ENCODE measurements at places on chromosomes 1 and 21. TPM values are rescaled to one million over a fixed set of nuclear protein-coding genes. Genes with fewer than 3 reads are reported as not detected.

HRNR gene
- total RNA-seq, result not detected

SPOCD1 gene
- total RNA-seq, result 28.0 TPM

OLIG2 gene
- 2.5 TPM for total RNA-seq

FAM43B gene
- 0.27 TPM for total RNA-seq

PTPN22 gene
- 1.3 TPM for total RNA-seq

XCL2 gene
- total RNA-seq, result not detected

OR4F29 gene
- total RNA-seq, result not detected

UBE4B gene
- 37.4 TPM for total RNA-seq

MAEL gene
- 0.17 TPM for total RNA-seq

CD1C gene
- not detected for total RNA-seq

Measured in astrocyte (in vitro differentiated cells and primary cell).